Activated naive CD4-positive, alpha-beta T cell treated with anti-CD3 and anti-CD28 coated beads for 36 hours (primary cell): ENCODE measurements at places on chromosomes 6 and 20. TPM values are rescaled to one million over a fixed set of nuclear protein-coding genes. Genes with fewer than 3 reads are reported as not detected.

CLVS2 gene
- total RNA-seq: not detected

RPS6KA2 gene
- 18.9 TPM for total RNA-seq

DNA sequence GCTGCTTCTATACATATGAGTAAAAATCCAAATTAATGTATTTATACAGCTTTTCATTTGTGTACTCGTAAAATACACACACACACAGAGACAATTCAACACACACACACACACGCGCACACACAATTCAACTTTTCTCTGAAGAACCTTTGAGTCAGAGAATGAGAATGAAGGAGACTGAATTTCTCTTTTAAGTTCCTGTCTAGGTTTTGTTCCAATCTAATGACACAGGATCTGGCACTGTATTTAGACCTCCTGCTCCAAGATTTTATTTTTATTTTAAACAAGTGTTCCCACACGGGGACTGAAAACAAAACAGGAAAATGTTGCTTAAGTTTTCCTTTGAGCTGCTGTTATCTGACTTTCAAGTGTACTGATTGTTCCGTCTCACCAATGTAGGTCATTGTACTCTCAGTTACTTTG, 250.8 kb downstream of the LAMA2 start:
- H3K27me3 ChIP-seq: peaks cover 1% of the 10 kb centered on the region
- H3K4me3 ChIP-seq: no peak overlapping the region
- H3K36me3 ChIP-seq: no peaks in the 10 kb centered on the region
- H3K4me1 ChIP-seq: no peaks in the 10 kb centered on the region
- H3K27ac ChIP-seq: no peak overlapping the region

TMEM170B gene
- total RNA-seq: 0.57 TPM

- H3K4me1 ChIP-seq: peaks cover 6% of the 10 kb centered on the region
- no peaks in the 10 kb centered on the region for H3K36me3 ChIP-seq
- DNase-seq: peak; percentile 21
- peak overlapping the region; percentile 66 for H3K27ac ChIP-seq
Observed at GRCh38 chr6:162733489-162733888, 5.7 kb downstream of the PACRG start.

RAB44 gene
- total RNA-seq: 0.05 TPM
